ENCODE measurements at places on chromosomes 13 and 19. TPM values are rescaled to one million over a fixed set of nuclear protein-coding genes. Genes with fewer than 3 reads are reported as not detected.

GRCh38 chr13:102935896-102936321, 90.1 kb downstream of the ERCC5 start:
- H3K27me3 ChIP-seq = no peaks in the 10 kb centered on the region
- H3K27ac ChIP-seq = no peak overlapping the region
- H3K4me1 ChIP-seq = no peaks in the 10 kb centered on the region

- no peak overlapping the region for H3K4me3 ChIP-seq
- DNase-seq = no peak
- no peaks in the 10 kb centered on the region for H3K27me3 ChIP-seq
- H3K36me3 ChIP-seq = no peaks in the 10 kb centered on the region
- no peaks in the 10 kb centered on the region for H3K4me1 ChIP-seq
Observed at GRCh38 chr19:28217022-28217421, 995.9 kb downstream of the UQCRFS1 start.

Gene C19orf44
- 12.0 TPM for total RNA-seq

GRCh38 chr19:2305452-2306280, 2.3 kb downstream of the LINGO3 start:
- peaks cover 20% of the 10 kb centered on the region for H3K27me3 ChIP-seq
- no peaks in the 10 kb centered on the region for H3K36me3 ChIP-seq
- DNase-seq = no peak
- no peak overlapping the region for H3K27ac ChIP-seq
- H3K4me1 ChIP-seq = peaks cover 10% of the 10 kb centered on the region
- no peak overlapping the region for H3K4me3 ChIP-seq

- H3K27me3 ChIP-seq = no peaks in the 10 kb centered on the region
- H3K4me1 ChIP-seq = no peaks in the 10 kb centered on the region
- DNase-seq = no peak
- no peaks in the 10 kb centered on the region for H3K36me3 ChIP-seq
Observed at GRCh38 chr19:43306097-43306496, 36.8 kb upstream of the PSG9 start.

DNA sequence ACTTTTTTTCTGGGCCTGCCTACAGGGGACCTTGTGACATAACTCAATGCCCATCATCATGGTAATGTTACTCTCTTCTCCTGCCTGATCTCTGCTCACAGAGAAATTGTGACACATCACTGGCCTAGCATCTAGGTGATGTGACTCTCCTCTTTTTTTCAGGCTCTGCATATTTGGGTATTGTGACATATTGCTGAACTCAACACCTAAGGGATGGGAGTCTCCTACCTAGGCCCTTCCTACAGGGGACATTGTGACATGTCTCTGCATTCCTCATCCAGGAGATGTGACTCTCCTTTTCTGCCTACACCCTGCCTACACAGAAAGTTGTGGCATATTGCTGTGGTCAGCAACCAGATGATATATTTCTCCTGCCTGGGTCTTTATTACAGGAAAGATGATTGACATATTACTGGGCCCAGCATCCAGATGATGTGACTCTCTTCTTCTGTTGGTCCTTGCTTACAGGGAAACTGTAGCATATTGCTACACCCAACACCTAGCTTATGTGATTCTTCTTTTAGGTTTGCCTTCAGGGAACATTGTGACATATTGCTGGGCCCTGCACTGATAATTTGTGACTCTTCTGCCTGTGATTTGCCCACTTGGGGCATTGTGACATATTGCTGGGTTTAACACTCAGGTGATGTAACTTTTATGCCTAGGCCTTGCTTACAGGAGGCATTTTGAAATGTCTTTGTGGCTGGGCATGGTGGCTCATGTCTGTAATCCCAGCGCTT, 21.0 kb upstream of the ZNF254 start:
- no peak overlapping the region for H3K27ac ChIP-seq
- DNase-seq = no peak
- no peak overlapping the region for H3K4me3 ChIP-seq
- H3K4me1 ChIP-seq = no peaks in the 10 kb centered on the region

GRCh38 chr13:107450431-107450830, 764.9 kb downstream of the LIG4 start:
- H3K36me3 ChIP-seq = no peaks in the 10 kb centered on the region
- peak overlapping the region; percentile 17 for H3K27ac ChIP-seq
- DNase-seq = no peak

GRCh38 chr13:63501702-63502101, 2086.1 kb upstream of the PCDH20 start:
- no peak overlapping the region for H3K4me3 ChIP-seq
- no peaks in the 10 kb centered on the region for H3K36me3 ChIP-seq
- no peak overlapping the region for H3K27ac ChIP-seq
- no peaks in the 10 kb centered on the region for H3K4me1 ChIP-seq
- H3K27me3 ChIP-seq = no peaks in the 10 kb centered on the region
- no peak for DNase-seq

GRCh38 chr13:86909318-86909717, 761.9 kb upstream of the SLITRK5 start:
- no peak for DNase-seq
- no peaks in the 10 kb centered on the region for H3K4me1 ChIP-seq
- H3K36me3 ChIP-seq = no peaks in the 10 kb centered on the region
- no peak overlapping the region for H3K4me3 ChIP-seq

Gene SPTBN4
- 0.78 TPM for total RNA-seq

Gene NLRP4
- total RNA-seq = not detected

- peak overlapping the region; percentile 70 for H3K27ac ChIP-seq
- H3K36me3 ChIP-seq = no peaks in the 10 kb centered on the region
- no peaks in the 10 kb centered on the region for H3K27me3 ChIP-seq
- H3K4me1 ChIP-seq = peaks cover 18% of the 10 kb centered on the region
- DNase-seq = no peak
Observed at GRCh38 chr19:46626446-46626845, 1.6 kb upstream of the PTGIR start.

Gene SLC1A6
- total RNA-seq = not detected

DNA sequence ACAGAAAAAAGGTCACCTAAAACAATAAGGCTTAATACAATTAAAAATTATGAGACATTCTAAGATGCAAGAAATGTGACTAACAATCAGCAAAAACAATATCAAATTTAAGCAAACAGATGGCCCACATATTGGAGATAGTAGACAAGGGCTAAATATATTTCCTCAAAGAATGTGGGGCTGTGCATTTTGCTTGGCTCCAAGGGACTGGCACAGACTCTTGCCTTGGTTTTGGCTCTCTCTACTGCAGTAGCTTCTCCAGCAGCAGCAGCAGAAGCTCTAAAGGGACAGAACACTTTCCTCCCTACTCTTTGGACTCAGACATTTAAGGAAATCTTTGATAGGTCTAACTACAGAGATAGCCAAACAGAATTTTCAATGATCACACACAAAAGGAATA, 38.2 kb upstream of the ZNF780A start:
- no peaks in the 10 kb centered on the region for H3K36me3 ChIP-seq
- DNase-seq = no peak
- no peak overlapping the region for H3K27ac ChIP-seq
- no peak overlapping the region for H3K4me3 ChIP-seq

DNA sequence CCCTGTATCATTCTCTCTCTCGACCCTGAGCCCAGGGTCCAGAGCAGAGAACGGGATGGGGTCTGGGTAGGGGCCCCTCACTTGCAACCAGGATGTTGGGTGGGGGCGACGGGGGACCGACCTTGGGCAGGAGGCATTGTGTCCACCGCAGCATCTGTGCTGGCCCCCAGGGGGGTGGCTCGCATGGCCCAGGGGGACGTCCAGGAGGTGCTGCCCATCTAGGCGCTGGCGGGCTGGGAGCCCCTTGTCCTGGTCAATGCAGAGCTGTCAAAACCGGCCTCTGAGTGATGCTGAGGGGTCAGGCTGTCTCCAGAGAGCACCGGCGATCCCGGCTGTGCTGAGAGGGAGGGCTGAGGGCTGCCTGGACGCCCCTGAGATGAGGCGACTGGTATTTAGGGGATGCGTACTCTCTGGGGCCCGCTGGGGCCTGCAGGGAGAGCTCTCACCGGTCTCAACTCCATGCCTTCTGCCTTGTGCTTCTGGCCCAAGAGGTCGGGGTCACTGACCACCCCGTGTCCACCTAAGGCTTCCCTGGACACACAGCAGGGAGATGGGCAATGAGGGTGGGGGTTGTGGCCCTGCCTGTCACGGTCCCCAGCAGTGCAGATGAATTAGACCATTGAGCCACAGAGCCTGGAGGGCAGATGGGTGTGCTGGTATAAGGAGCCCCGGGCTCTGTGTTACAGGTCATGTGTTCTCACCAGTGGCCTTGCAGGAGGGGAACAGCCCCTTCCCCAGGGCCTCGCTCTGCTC, 8.6 kb downstream of the RPS9 start:
- peaks cover 7% of the 10 kb centered on the region for H3K4me1 ChIP-seq
- no peak overlapping the region for H3K4me3 ChIP-seq
- no peak for DNase-seq
- H3K27ac ChIP-seq = peak overlapping the region; percentile 17
- no peaks in the 10 kb centered on the region for H3K27me3 ChIP-seq

Gene SIGLECL1
- total RNA-seq = not detected

Gene ZNF844
- total RNA-seq = 23.0 TPM

DNA sequence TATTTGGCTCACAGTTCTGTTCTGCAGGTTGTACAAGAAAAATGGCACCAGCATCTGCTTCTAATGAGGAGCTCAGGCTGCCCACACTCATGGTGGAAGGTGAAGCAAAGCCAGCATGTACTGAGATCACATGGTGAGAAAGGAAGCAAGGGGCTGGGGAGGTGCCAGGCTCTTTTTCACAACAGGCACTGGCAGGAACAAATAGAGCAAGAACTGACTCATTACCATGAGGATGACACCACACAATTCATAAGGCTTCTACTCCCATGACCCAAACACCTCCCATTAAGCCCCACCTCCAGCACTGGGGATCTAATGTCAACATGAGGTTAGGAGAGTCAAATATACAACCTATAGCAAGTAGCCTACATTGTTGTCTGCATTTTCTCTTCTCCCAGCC, 522.6 kb downstream of the RFC3 start:
- no peak overlapping the region for H3K27ac ChIP-seq
- no peak for DNase-seq
- no peaks in the 10 kb centered on the region for H3K36me3 ChIP-seq

Gene SOX21
- not detected for total RNA-seq

Gene CCDC194
- not detected for total RNA-seq

Gene RGL3
- total RNA-seq = 117 TPM

- H3K27ac ChIP-seq = no peak overlapping the region
- no peak for DNase-seq
- no peak overlapping the region for H3K4me3 ChIP-seq
- H3K36me3 ChIP-seq = peaks cover 3% of the 10 kb centered on the region
Observed at GRCh38 chr19:2424686-2425621, 2.4 kb downstream of the TIMM13 start.

DNA sequence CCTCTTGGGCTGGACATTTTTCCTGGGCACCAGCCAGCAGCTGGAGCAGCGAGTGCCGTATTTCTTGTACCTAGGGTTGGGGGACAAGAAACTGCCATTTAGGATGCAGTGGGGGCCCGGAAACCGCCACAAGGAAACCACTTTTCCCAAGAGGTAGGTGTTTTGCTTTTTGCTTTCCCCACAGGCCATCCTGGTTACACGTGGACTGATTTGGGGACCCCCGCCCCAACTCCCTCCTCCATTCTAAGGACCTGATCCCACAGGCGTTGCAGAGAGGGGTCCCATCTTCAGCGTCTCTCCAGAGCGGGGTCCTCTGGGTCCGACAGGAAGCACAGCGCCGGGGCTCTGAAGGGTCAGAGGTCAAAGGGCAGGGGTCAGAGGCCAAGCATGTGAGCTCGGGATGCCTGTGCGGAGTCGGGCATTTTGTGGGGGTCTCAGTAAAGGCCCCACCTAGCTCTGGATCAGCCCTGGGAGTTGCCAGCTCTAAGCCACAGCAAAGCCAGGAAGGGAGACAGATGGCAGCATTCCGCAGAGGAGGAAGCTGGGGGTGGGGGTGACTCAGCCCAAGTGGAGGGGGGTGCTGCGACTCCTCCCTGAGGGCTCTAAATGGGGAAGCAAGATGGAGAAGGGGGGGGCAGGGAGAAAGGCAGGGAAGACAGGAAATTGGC, 4.3 kb downstream of the ZGLP1 start:
- H3K27ac ChIP-seq = no peak overlapping the region
- H3K36me3 ChIP-seq = no peaks in the 10 kb centered on the region
- H3K4me1 ChIP-seq = no peaks in the 10 kb centered on the region
- no peaks in the 10 kb centered on the region for H3K27me3 ChIP-seq

Gene IRGQ
- 33.5 TPM for total RNA-seq

DNA sequence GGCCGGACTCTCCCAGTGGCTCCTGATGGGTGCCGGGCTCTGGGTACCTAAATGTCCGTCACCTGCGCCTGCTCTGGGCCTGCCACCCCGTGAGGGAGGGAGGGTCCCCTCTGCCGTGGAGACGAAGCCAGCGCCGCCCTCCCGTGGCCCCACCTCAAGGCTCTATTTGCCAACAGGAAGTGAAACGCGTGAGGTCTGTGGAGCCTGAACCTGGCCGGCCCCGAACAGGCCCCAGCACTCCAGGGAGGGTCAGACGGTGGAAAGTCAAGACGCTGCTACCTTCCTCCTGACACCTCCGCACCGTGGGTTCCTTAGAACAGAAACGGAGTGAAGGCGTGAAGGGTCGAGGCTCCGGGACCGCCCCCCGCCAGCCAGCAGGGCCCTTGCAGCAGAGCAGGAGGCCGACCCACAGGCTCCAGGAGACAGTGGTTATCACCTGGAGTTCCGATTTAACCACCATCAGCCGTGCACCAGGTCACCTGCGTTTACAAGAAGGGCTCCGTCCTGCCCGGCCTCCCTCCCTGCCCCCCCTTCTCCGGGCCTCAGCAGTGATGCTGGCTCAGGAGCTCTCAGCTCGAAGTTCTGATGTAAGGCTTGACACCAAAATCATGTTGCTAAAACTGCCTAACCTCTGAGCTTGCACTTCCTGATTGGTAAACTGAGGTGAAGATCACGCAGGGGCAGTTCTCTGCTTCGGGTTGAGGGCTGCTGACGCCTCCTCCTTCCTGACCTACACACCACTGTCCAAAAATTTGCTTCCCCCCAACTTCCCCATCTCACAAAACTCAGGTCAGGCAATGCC, 50.9 kb upstream of the C13orf46 start:
- H3K4me3 ChIP-seq = no peak overlapping the region
- peaks cover 5% of the 10 kb centered on the region for H3K4me1 ChIP-seq
- H3K36me3 ChIP-seq = no peaks in the 10 kb centered on the region
- H3K27ac ChIP-seq = no peak overlapping the region
- no peaks in the 10 kb centered on the region for H3K27me3 ChIP-seq

DNA sequence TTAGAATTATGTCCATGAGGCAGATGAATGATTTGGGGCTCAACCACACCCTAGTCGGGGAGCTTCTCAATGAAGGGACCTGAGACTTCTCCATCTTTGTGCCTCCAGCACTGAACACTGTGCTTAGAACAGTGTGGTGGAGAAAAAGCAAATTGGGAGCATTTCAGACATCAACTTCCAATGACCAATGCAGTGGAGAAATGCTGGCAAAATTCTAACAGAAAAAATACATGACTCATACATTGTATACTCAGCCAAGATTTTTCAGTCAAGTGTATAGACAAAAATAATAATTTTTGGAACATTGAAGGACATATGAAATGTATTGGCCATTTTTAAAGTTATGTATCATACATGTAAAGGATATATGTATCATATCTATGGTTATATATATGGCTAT, 134.7 kb downstream of the FGF14 start:
- no peak overlapping the region for H3K4me3 ChIP-seq
- H3K27ac ChIP-seq = no peak overlapping the region
- no peaks in the 10 kb centered on the region for H3K27me3 ChIP-seq
- H3K4me1 ChIP-seq = no peaks in the 10 kb centered on the region
- no peak for DNase-seq
- H3K36me3 ChIP-seq = no peaks in the 10 kb centered on the region

Data from thyroid gland (tissue), 4 donors.